ENCODE measurements at places on chromosomes 7 and 10.
A peak's percentile ranks its signal among the peaks of the same experiment; 100 is the strongest.

GRCh38 chr7:40498924-40499510 is 364.2 kb downstream of the SUGCT start:
- H3K4me3 ChIP-seq, result no peak overlapping the region
- DNase-seq, result no peak
- no peak overlapping the region for H3K27ac ChIP-seq
- no peaks in the 10 kb centered on the region for H3K4me1 ChIP-seq
- H3K27me3 ChIP-seq, result no peaks in the 10 kb centered on the region
- no peaks in the 10 kb centered on the region for H3K36me3 ChIP-seq

- H3K36me3 ChIP-seq, result no peaks in the 10 kb centered on the region
- no peak overlapping the region for H3K4me3 ChIP-seq
- no peaks in the 10 kb centered on the region for H3K4me1 ChIP-seq
- DNase-seq, result no peak
Measured at GRCh38 chr10:6624392-6624791, 44.3 kb upstream of the PRKCQ start.

GRCh38 chr10:17216217-17216900 is 11.7 kb upstream of the VIM start:
- no peak overlapping the region for H3K4me3 ChIP-seq
- H3K27me3 ChIP-seq, result no peaks in the 10 kb centered on the region
- peak overlapping the region; percentile 80 for H3K27ac ChIP-seq

DNA sequence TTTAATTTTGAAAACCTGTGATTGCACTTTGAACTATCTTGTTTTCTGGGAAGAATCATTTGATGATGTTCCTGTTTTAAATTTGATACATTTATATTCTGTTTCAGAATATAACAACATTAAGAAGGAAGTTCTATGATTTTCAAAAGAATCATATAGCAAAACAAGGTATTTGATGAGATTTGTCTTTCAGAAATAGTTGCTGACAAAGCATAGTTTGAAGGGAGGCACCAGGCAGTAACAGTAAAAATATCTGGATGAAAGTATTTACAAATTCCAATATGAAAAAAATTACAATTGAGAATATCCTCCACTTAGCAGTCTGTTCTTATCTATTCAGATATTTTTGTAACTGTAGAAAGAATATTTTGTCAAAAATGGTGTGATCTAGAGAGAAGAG is 266.1 kb upstream of the CSTF2T start:
- DNase-seq, result no peak
- no peaks in the 10 kb centered on the region for H3K27me3 ChIP-seq
- H3K4me1 ChIP-seq, result no peaks in the 10 kb centered on the region
- H3K27ac ChIP-seq, result no peak overlapping the region
- H3K4me3 ChIP-seq, result no peak overlapping the region

DNA sequence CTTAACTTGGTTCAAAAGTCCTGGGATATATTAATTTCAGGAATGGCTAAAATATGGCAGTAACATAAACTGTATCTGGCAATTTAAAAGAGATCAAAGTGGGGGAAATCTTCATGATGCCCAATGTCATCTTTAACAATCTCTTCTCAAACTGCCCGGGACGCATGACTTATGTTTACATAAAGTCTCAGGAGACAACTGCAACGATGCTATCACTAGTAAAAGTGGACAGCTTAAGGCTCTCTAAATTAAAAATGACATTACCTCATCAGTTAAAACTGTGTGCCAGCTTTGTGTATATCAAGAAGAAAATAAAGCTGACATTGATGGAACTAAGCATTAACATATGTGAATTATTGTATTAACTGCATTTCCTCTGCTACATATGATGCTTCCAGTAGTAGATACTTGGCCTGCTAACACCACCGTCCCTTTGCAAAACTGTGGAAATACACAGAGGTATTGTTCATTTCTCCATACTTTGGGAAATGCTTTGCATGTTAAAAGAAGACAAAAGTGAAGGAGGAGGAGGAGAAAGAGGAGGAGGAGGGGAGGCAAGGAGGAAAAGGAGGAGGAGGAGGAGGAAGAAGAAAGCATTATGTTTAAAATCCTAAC is 62.4 kb downstream of the NRP1 start:
- no peak for DNase-seq
- no peak overlapping the region for H3K27ac ChIP-seq
- H3K4me1 ChIP-seq, result peaks cover 27% of the 10 kb centered on the region
- H3K36me3 ChIP-seq, result peaks cover 9% of the 10 kb centered on the region
- no peaks in the 10 kb centered on the region for H3K27me3 ChIP-seq

Data from vagina (tissue), 2 donors.